AG04450 (cell line): ENCODE measurements at places on chromosomes 7 and 10.

DNA sequence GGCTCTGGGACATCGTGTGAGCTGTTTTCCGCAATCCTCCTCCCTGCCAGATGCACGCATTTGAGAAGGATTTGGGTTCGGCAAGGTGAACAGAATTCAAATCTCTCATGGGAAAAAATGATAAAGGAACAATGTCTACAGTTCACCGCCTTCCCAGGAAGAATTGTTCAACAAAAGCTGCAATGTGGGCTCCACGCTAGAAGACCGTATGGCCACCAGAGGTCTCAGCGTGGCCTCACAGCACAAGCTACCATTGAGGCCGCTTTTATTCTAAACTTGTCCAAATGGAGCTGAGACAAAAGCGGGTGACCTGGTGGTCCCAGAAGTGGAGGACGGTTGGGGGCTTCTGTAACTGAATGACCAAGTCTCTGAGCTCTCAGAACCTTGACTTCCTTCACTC, 733.1 kb downstream of the PARD3 start:
- no peak for DNase-seq

GRCh38 chr10:88103576-88103975, 240.2 kb downstream of the PTEN start:
- no peak for DNase-seq

GRCh38 chr10:95560278-95561176, 644 bp downstream of the SORBS1 start:
- no peak for DNase-seq

DNA sequence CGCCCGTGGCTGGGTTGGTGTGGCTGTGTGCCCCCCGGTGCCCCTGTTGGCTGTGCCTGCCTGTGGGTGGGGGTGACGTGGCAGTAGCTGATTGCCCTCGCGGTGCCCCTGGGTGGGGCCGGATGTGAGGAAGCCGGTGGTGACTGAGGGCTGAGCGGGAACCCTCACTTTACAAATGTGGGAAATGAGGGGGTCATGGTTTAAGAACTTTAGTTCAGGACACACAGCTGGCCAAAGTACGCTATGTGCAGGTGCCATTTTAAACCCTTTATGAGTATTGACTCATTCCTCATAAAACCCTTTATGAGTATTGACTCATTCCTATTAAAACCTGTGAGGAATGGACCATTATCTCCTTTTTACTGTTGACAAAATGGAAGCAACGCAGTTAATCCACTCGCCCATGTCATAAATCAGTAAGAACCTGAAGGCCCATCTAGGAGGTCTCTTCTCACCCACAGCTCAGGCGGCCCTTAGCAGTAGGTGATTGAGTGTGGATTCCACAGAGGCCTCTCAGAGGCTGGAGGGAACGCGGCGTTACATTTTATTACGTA, 290.1 kb upstream of the COBL start:
- no peak for DNase-seq

DNA sequence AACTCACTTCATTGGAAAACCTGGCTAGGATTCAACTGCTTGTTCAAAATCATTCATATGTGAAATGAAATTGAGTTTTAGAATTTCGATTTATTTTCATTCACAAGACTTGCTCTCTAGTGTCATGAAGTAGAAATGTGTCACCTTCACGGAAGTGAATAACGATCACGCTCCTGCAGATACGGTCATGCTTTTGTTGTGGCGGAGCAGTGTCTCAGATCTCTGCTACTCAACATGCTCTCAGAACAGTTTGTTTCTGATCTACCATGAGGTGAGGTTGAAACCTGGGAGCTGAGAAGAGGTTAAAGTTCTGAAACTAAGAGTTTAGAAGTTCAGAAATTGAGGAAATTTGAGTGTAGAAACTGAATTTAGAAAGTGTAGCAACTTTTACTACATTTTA, 13.8 kb upstream of the PITRM1 start:
- DNase-seq = no peak

- DNase-seq = no peak
These were observed 27.4 kb upstream of the PSAP start for GRCh38 chr10:71878327-71879034.

GRCh38 chr10:11257440-11258090, 239.9 kb downstream of the CELF2 start:
- no peak for DNase-seq

- peak; percentile 84 for DNase-seq
These were observed 165.6 kb downstream of the HGF start for GRCh38 chr7:81604075-81604807.
